ENCODE measurements at places on chromosomes 2 and 18.

- no peak for DNase-seq
Observed at GRCh38 chr18:48609820-48610815, 71.3 kb downstream of the CTIF start.

DNA sequence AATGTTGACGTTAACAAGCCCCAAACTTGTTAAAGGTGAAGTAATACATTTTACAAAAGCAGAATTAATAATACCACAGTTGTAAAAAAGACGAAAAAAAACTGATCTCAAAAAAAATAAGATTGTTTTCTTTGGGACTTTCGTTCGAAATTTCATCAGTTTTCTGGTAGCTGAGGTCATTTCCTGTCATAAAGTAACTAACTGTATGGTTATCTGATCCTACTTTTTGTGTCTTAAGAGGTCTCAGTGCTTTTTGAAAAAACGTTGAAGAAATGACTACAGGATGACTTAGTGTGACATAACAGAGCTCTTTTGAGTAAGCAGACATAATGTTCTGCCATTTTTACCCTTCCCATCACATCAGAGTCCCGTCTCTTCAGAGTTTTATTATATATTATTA, 79.3 kb downstream of the BIRC6 start:
- no peak for DNase-seq

DNA sequence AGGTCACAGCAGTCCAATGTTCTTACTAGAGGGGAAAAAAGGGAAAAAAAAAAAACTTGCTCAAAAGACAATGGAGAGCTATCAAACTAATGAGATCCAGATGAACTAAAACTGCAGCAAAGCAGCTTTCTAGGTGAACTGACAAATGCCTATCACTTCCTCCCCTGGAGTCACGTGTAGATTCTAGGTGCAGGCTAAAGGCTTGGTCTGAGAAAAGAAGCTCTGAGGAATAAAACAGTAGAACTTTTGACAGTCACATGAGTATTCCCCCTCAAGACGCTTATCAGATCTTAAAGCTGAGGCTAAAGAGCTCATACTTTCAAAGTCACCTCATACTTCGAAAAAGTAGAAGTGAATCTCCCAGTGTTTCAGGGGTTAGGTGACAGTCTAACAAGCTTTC, 42.3 kb downstream of the SMAD2 start:
- no peak for DNase-seq

GRCh38 chr2:71333619-71334018, 2.0 kb downstream of the ZNF638 start:
- no peak for DNase-seq

Data from GDM1 (cell line).